Fibroblast of skin of right biceps (primary cell): ENCODE measurements at places on chromosomes 4 and X.
A peak's percentile ranks its signal among the peaks of the same experiment; 100 is the strongest.

- no peak for DNase-seq
Observed at GRCh38 chr4:24330573-24330972, 253.8 kb downstream of the DHX15 start.

- DNase-seq: no peak
Observed at GRCh38 chr4:7530932-7531639, 96.4 kb upstream of the PSAPL1 start.

DNA sequence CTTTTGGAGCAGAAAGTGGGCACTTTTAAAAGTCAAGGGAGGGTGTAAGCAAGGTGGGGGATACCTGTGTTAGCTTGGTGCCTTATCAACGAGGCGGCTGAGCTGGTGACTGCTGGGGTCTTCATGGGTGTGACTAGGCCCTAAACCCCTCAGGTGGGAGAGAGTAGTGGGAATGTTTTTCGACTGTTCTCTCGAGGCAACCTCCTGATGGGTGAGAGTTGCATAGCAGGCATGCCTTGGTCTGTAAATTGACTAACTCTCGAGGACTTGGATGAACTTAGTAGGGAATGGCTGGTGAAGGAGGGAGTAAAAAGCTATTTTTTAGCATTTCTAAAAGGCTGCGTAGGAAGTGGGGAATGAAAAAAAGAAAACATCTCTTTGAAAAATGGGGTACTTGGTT lies 80.0 kb downstream of the ARHGAP10 start:
- DNase-seq: no peak

GRCh38 chr4:182969651-182970279 lies 52.6 kb upstream of the DCTD start:
- no peak for DNase-seq

DNA sequence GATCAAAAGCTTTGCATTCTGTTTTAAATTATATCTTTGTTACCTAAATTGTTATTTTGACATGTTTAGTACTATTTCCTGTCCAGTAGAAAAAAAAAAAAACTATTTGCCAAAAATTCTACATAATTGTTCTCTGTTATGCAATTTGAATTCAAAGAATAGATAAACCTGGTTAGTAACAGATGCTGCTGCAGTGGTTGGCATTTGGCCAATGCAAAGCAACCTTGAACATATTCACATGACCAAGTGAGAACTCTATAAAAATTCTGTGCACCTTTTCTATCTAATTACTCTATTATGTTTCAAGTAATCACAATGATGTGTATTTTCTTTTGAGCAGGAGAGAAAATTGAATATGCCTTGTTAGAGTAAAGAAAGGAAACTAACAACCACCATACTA lies 1473.4 kb downstream of the RPA4 start:
- DNase-seq: no peak

GRCh38 chr4:52051213-52051614 lies at the start of gene SPATA18:
SPATA18 (plus strand) TSS chr4:52051304; CDS start chr4:52051705, 401 bp downstream.
- peak; percentile 7 for DNase-seq

- peak; percentile 76 for DNase-seq
Observed at GRCh38 chrX:15493118-15493962, at the start of gene PIR. PIR (minus strand) TSS chrX:15493333; CDS start chrX:15491257, 2,076 bp downstream.

- DNase-seq: peak; percentile 77
Observed at GRCh38 chr4:119652998-119653397, 24.4 kb upstream of the PDE5A start.

- DNase-seq: peak; percentile 88
Observed at GRCh38 chr4:108850219-108850649, 87.4 kb upstream of the ETNPPL start.

DNA sequence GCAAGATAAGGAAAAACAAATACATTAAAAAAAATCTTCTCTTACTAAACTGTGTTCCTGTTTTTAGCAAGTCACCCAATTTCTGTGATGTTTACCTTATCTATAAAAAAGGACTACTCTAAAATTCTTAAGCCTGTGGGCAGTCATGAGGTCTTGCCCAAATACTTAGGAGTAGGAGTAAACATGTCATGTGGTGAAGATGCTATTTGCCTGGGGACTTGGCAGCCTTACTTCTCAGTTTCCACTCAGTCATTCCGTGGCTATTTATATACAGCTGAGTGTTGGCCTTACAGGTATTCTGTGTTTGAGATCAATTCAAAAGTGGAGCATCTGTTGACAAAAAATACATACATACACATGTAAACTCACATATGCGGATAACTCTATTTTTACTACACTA lies 89.9 kb upstream of the TLR2 start:
- peak; percentile 24 for DNase-seq

DNA sequence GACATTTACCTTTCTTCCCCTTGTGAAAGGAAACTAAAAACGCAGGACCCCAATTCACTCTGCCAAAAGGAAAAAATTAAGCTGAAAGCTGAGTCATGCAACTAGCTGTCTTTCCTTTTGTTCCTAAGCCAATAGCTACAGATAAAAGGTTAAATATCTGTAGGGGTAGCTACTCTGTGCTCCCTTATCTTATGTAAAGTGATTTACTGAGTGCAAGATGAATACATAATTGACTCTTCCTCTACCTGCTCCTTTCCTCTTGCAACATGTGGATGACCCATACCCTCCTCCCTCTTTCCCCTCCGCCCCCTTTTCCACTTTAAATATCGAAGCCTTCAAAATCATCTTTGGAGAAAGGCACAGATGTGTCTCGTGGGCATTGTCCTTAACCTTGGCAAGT lies 68.0 kb upstream of the ZNF157 start:
- DNase-seq: no peak

DNA sequence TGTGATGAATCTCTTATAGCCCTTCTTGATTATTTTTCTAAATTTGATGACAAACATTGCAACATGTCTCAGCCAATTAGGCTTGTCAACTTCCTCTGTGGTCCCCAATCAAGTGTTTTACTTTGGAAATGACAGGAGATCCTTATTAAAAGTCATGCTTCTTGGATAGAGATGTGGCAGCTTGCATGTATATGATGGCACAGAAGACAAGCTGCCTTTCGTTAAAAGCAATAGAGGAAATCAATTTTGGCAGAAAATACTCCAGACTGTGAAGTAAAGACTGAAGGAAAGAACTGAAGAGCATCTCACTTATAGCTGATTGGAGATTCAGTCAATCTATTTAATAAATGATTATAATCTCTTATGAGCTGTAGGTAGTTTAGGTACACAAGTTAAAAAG lies 419.6 kb downstream of the PCDH7 start:
- no peak for DNase-seq

GRCh38 chr4:127188847-127189246 lies 443.9 kb upstream of the INTU start:
- peak; percentile 40 for DNase-seq
